ENCODE measurements at places on chromosomes 12 and 14.

GRCh38 chr14:93395231-93395630 lies 35.5 kb upstream of the UNC79 start:
- no peak for DNase-seq

DNA sequence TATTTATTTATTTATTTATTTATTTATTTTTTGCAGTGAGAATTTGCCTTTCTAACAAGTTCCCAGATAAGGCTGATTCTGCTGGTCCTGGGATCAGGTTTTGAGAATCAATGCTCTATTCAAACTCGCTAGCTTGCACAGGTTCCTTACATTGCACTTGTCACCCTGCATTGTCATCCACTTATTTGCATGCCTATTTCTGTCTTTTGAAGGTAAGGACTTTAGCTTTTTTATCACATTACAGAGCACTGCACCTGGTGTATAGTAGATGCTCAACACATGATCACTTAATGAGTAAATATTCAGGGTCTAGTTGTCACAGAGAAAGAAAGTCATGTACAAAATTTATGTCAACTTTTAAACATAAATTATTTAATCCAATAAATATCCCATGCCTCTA lies 219.7 kb upstream of the BTG1 start:
- no peak for DNase-seq

- DNase-seq = no peak
Measured at GRCh38 chr14:73788317-73788598, 63.4 kb upstream of the PTGR2 start.

- DNase-seq = no peak
Measured at GRCh38 chr14:22553445-22553844, 35.6 kb downstream of the DAD1 start.

GRCh38 chr14:100237735-100238418 lies 1.1 kb upstream of the YY1 start:
- DNase-seq = peak; percentile 63

- no peak for DNase-seq
Measured at GRCh38 chr12:108273217-108273616, 65.9 kb downstream of the CMKLR1 start.

- DNase-seq = no peak
Measured at GRCh38 chr14:70407621-70408020, 9.3 kb downstream of the SYNJ2BP start.

DNA sequence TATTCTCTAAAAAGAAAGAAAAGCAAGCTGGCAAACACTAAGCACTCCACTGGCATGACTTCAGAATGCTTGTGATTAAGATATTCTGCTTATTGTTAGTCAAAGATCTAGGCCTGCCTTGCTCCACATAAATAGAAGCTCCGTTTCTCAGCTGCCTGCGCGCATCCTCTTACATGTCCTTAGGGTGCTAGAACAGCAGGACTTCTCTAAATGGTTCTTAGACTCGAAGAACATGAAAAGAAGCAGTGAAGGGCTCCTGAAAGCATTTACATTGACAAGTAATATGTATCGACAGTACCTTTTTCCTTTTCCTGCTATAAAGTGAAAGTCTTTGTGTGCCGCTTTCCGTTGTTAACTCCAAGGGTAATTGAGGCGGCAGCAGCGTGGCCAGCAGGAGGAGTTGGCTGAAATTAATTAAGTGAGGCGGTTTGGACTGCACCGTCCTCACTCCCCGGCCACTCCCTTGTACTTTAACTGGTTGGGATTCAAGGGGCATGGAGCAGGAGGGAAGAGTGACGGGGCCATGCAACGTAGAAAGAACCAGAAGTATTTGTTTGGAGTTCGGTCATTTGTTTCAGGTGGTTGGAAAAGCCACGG lies 34.2 kb upstream of the OTX2 start:
- DNase-seq = no peak

- DNase-seq = no peak
Measured at GRCh38 chr12:80087486-80088213, 11.7 kb upstream of the OTOGL start.
